Posterior vena cava (tissue), 2 donors: ENCODE measurements at places on chromosomes 6 and 20. TPM values are rescaled to one million over a fixed set of nuclear protein-coding genes. Genes with fewer than 3 reads are reported as not detected.

- DNase-seq, result no peak
Observed at GRCh38 chr6:119224095-119224701, 125.4 kb downstream of the MAN1A1 start.

GRCh38 chr6:26109772-26110171 is 22.5 kb downstream of the HFE start:
- DNase-seq, result no peak

- DNase-seq, result no peak
Observed at GRCh38 chr20:2002365-2002764, 8.5 kb upstream of the PDYN start.

DNA sequence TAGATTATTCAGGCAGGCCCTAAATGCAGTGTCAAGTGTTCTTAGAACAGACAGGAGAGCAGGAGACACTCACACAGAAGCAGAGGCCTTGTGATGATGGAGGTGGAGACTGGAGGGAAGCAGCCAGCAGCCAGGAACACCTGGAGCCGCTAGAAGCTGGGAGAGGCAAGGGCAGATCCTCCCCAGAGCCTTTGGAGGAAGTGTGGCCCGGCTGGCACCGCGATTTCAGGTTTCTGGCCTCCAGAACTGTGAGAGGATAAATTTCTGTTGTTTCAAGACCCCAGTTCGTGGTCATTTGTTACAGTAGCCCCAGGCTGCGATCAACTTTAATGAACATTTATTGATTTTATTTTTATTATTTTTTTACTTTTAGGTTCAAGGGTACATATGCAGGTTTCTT is 203.0 kb downstream of the QKI start:
- DNase-seq, result no peak

GRCh38 chr6:96116674-96117073 is 100.9 kb downstream of the FUT9 start:
- no peak for DNase-seq

Gene HFE
- total RNA-seq, result 11.8 TPM

- no peak for DNase-seq
Observed at GRCh38 chr6:104126315-104127005, 733.3 kb downstream of the HACE1 start.

Gene ASF1A
- 18.0 TPM for total RNA-seq

DNA sequence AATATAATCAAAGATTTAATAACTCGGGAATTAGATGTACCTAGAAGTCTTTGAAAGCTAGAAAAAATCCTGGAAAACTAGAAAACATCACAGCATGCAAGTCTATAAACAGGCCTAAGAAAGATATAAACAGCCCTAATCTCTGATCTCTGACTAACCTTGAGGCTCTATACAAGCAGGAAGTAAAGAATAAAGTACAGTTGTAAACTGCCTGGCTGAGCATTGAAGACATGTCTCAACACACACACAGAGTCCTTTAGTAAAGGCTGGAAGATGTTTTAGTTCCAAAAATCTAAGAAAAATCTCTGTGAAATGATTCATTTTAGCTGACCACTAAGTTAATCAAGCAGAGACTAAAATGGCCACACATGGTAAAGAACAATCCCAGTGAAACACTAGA is 774.5 kb downstream of the EYS start:
- no peak for DNase-seq

DNA sequence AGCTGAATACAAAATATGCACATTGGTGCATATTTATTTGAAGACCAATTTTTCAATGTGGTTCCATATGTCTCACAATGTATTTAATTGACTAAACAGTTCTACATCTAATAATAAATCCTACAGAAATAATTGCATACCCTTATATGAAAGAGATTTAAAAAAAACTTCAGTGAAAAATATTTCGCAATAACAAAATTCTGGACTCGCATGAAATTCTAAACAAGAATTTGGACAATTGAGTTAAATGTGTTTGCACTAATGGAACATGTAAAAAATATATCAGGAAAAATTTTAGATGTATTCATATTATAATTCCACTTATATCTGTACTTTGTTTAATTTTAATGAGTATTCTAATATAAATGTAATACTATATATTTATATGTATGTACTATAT is 1003.1 kb downstream of the EYS start:
- no peak for DNase-seq

- DNase-seq, result no peak
Observed at GRCh38 chr6:91442342-91442741, 855.5 kb upstream of the MAP3K7 start.

Gene COL19A1
- 0.14 TPM for total RNA-seq

Gene PLA2G7
- total RNA-seq, result 1.5 TPM

GRCh38 chr6:133971861-133972260 is 18.8 kb downstream of the TBPL1 start:
- no peak for DNase-seq

Gene PPP1R16B
- 8.5 TPM for total RNA-seq
